Calu3 (cell line): ENCODE measurements at places on chromosomes 2 and 18. TPM values are rescaled to one million over a fixed set of nuclear protein-coding genes. Genes with fewer than 3 reads are reported as not detected.

- DNase-seq: no peak
- no peak overlapping the region for H3K4me3 ChIP-seq
- H3K36me3 ChIP-seq: no peaks in the 10 kb centered on the region
These were observed 98.3 kb upstream of the TMEM17 start for GRCh38 chr2:62604336-62604735.

- H3K36me3 ChIP-seq: no peaks in the 10 kb centered on the region
- DNase-seq: no peak
- H3K27me3 ChIP-seq: no peaks in the 10 kb centered on the region
- peak overlapping the region; percentile 5 for H3K4me3 ChIP-seq
- peaks cover 19% of the 10 kb centered on the region for H3K4me1 ChIP-seq
- peak overlapping the region; percentile 69 for H3K27ac ChIP-seq
These were observed 185.5 kb upstream of the ZSWIM2 start for GRCh38 chr2:187034434-187034833.

- H3K4me1 ChIP-seq: peaks cover 14% of the 10 kb centered on the region
- DNase-seq: no peak
- no peaks in the 10 kb centered on the region for H3K27me3 ChIP-seq
- no peaks in the 10 kb centered on the region for H3K36me3 ChIP-seq
These were observed 46.0 kb upstream of the SPHKAP start for GRCh38 chr2:228227466-228227865.

The DSC2 gene
- total RNA-seq: 31.5 and 42.4 TPM in 2 replicates

DNA sequence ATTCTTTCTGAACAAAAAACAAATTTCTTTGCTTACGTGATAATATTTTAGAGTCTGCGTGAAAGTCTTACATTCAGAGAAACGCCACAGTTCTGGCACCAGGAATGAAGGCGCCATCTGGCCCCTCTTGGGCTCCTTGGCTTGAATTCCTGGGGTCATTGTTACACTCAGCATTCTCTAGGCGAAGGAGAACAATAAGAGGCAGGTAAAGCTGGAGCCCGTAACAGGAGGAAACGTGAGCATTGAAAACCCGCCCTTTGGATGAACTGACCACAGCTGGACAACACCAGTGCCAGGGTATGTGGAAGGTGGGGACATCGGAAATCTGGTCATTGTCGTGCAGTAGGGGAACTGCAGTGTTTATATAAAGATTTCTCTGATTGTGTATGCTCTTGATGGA is 144.8 kb downstream of the RNF152 start:
- H3K4me1 ChIP-seq: no peaks in the 10 kb centered on the region
- no peak for DNase-seq
- peaks cover 13% of the 10 kb centered on the region for H3K27me3 ChIP-seq

The PPP4R1 gene
- total RNA-seq: 110 and 115 TPM in 2 replicates

GRCh38 chr2:25885933-25886332 is 7.6 kb upstream of the ASXL2 start:
- H3K27ac ChIP-seq: peak overlapping the region; percentile 46
- DNase-seq: peak; percentile 40
- no peak overlapping the region for H3K4me3 ChIP-seq
- no peaks in the 10 kb centered on the region for H3K27me3 ChIP-seq
- H3K4me1 ChIP-seq: peaks cover 8% of the 10 kb centered on the region
- H3K36me3 ChIP-seq: no peaks in the 10 kb centered on the region

DNA sequence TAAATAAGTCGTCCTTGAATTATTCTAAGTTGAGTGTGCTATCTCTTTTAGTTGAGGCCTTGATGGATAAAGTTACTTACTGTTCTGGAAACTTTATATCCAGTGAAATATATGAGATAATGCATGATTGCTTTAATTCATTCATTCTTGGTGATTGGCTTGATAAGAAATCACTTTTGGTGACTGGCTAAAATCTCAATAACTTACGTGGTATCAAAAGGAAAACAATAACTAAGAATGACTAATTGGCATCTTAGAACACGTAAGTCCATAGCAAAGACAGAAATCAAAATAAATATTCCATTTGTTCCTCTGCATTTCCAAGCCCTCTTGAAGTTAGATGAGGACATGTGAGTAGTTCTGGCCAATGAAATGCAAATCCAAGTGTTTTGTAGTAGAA is 251.6 kb downstream of the NUP35 start:
- H3K36me3 ChIP-seq: no peaks in the 10 kb centered on the region
- H3K4me1 ChIP-seq: no peaks in the 10 kb centered on the region
- no peak for DNase-seq
- no peak overlapping the region for H3K4me3 ChIP-seq

The MPP4 gene
- total RNA-seq: 0.44 TPM in 1 of 2 replicates, not detected in the other

DNA sequence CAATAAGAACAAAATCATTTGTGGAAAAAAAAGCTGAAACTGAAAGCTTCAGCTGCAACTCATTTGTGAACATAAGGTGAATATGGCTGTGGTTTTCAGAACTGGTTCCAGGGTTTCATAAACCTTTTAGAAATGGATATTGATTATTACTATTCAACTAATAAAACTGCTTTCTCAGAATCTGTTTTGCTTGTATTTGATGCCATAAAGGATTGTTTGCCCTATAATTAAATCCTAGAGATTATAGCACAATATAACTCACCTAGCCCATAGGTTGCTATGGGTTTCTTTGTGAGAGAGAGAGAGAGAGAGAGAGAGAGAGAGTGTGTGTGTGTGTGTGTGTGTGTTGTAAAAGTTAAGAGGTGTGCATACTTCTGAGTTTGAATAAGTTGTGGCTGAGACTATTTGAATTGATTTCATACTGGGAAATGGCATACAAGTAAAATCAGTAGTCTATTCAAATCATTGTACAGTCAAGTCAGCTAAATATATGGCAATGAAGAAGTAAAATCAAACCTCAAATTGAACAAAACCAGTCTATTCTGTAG is 339.2 kb downstream of the ARHGAP15 start:
- DNase-seq: no peak
- no peaks in the 10 kb centered on the region for H3K27me3 ChIP-seq
- no peaks in the 10 kb centered on the region for H3K36me3 ChIP-seq
- no peak overlapping the region for H3K27ac ChIP-seq
- peaks cover 8% of the 10 kb centered on the region for H3K4me1 ChIP-seq

DNA sequence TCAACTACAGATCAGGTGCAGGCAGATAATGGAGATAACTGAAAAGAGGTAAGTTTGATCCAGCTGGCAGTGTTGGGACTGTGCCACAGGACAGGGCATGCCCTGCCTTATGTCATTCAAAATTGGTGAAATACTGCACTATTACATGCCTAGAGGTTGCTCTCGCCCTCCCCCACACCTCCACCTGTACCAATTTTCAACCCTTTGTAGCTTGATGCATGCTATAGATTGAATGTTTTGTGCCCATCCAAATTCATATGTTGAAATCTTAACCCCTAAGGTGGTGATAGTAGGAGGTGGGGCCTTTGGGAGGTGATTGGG is 72.1 kb upstream of the LYPD6B start:
- no peaks in the 10 kb centered on the region for H3K4me1 ChIP-seq
- H3K36me3 ChIP-seq: no peaks in the 10 kb centered on the region
- H3K27me3 ChIP-seq: peaks cover 43% of the 10 kb centered on the region
- no peak overlapping the region for H3K4me3 ChIP-seq
- no peak overlapping the region for H3K27ac ChIP-seq

The CLEC4F gene
- total RNA-seq: not detected in 2 replicates

The SLC23A3 gene
- total RNA-seq: 4.4 and 6.0 TPM in 2 replicates

DNA sequence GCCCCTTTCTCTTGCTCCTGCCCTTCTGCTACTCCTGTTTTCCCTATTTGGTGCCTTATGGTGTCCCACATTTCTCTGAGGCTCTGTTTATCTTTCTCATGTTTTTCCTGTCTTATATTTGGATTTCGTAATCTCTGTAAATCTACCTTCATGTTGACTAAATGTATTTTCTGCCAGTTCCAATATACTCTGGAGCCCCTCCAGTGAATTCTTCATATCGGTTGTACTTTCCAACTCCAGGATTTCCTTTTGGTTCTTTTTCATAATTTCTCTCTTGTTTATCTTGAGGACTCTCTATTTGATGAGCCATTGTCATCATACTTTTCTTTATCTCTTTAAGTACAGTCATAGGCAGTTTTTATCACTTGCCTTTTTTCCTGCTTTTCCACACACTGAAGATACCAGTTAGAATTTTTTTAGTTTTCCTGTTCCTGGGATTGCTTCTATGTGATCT is 19.1 kb downstream of the SCLY start:
- H3K27ac ChIP-seq: no peak overlapping the region
- no peaks in the 10 kb centered on the region for H3K4me1 ChIP-seq
- H3K27me3 ChIP-seq: no peaks in the 10 kb centered on the region
- H3K36me3 ChIP-seq: peaks cover 12% of the 10 kb centered on the region

DNA sequence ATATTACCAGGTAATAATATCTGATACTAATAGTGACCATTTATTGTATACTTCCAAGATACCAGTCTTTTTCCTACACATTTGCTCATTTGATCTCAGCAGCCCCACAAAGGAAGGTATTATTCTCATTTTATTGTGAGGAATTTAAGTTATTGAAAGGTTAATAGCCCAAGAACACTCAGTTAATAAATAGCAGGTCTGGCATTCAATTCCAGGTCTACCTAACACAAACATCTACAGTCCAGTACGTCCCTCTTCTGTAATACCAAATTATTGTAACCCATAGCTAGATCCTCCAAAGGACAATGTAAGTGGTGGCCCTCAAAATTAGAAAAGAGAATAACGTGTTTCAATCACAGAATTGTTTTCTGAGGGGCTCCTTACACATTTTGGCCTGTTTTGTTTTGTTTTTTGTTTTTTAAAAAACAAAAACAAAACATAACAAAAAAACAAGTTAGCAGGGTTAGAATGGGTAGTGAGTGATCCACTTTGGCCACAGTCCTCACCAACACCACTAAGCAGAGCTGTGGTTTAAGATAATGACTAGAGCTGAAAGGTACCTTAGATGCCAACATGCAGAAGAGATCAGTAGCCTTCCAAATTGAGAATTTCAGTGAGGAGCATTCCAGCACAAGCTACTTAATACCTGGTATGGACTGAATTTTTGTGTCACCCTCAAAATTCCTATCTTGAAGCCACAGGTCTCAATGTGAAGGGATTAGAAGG is 137.5 kb downstream of the DYM start:
- H3K36me3 ChIP-seq: no peaks in the 10 kb centered on the region
- H3K4me1 ChIP-seq: peaks cover 12% of the 10 kb centered on the region
- no peaks in the 10 kb centered on the region for H3K27me3 ChIP-seq
- H3K4me3 ChIP-seq: no peak overlapping the region
- H3K27ac ChIP-seq: no peak overlapping the region

- no peaks in the 10 kb centered on the region for H3K4me1 ChIP-seq
- no peak for DNase-seq
- H3K4me3 ChIP-seq: no peak overlapping the region
- no peak overlapping the region for H3K27ac ChIP-seq
These were observed 72.6 kb downstream of the LRRC30 start for GRCh38 chr18:7303316-7304060.

The ZBTB7C gene
- not detected in 2 replicates for total RNA-seq

DNA sequence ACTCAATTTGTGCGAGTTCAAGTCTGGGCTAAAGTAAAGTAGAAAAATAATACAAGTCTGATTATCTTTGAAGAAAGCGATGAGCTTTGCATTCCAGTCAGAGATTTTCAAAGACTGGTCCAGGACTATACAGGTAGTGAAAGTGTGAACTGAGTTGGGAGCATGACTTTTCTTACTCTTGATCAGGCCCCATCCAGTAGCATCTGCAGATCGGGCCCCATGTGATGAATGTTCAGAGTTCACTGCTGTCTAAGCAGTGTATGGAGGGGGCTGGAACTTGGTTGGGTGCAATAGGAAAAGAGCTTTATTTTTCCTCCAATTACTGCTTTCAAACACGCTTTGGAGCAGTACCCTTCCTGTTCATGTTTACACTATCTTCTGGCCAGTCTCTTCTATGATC is 747.4 kb upstream of the ID2 start:
- no peak for DNase-seq
- peaks cover under 1% of the 10 kb centered on the region for H3K36me3 ChIP-seq
- H3K27me3 ChIP-seq: no peaks in the 10 kb centered on the region
- H3K27ac ChIP-seq: no peak overlapping the region
- no peak overlapping the region for H3K4me3 ChIP-seq
- peaks cover 18% of the 10 kb centered on the region for H3K4me1 ChIP-seq

DNA sequence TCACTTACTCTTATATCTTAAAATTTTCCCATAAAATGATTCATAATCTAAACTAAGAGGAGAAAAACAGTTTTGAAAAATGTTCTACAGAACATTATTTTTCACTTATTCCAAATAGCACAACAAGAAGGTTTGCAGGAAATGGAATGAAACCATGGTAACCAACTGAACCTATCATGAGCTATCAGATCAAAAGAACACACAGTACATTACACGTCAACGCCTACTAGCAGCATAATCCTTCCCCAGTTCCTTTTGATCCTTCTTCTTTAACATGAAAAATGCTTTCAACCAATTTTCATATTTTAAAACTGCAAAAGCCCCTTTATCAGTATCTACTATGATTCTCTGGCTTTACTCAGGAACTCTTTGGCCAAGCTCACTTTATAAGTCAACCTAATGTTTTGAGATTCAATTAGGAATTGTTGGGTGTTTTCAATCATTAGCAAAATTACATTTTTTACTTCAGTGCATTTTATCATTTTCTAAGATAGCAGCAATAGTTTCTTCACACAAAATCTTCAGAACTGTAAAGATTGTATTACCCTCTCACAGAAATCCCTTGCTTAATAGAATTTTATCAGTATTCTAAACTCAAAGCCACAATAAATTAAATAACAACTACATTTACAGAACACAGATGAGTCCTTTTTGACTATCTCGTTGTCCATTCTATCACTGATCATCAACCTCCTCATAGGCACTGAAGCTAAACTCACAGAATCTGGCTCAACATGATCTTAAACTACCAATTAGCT is 102.5 kb downstream of the CHN1 start:
- H3K27me3 ChIP-seq: no peaks in the 10 kb centered on the region
- DNase-seq: no peak
- no peaks in the 10 kb centered on the region for H3K4me1 ChIP-seq
- H3K36me3 ChIP-seq: no peaks in the 10 kb centered on the region

The HSPE1 gene
- 380 and 454 TPM in 2 replicates for total RNA-seq

GRCh38 chr2:64970495-64970894 is 18.7 kb upstream of the SLC1A4 start:
- no peaks in the 10 kb centered on the region for H3K36me3 ChIP-seq
- no peak overlapping the region for H3K27ac ChIP-seq
- DNase-seq: no peak
- H3K4me3 ChIP-seq: no peak overlapping the region

DNA sequence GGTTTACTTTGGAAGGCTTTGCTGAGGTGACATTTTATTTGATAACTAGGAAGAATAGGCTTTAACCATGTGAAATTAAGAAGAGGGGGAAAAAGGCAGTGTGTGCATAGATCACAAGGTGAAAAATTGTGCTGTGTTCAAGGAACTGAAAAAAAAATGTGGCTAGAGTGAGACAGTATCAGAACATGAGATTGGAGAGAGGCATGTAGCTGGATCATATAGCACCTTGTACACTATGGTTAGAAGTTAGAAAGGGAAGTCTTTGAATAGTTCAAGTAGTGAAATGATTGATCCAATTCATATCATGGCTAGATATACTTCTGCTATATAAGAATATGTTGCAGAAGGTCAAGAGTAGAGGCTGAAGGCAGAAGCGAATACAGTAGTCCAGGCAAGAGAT is 12.3 kb upstream of the TNFRSF11A start:
- no peaks in the 10 kb centered on the region for H3K36me3 ChIP-seq
- no peak for DNase-seq
- H3K27me3 ChIP-seq: no peaks in the 10 kb centered on the region
- no peak overlapping the region for H3K4me3 ChIP-seq
- no peak overlapping the region for H3K27ac ChIP-seq

GRCh38 chr2:45003579-45004551 is 5.4 kb downstream of the SIX2 start:
- no peak for DNase-seq
- no peaks in the 10 kb centered on the region for H3K36me3 ChIP-seq
- H3K27me3 ChIP-seq: peaks cover 61% of the 10 kb centered on the region
- no peak overlapping the region for H3K27ac ChIP-seq
- no peak overlapping the region for H3K4me3 ChIP-seq
